ENCODE measurements at places on chromosomes 1 and 21. TPM values are rescaled to one million over a fixed set of nuclear protein-coding genes. Genes with fewer than 3 reads are reported as not detected.

The TNFSF4 gene
- 29.3 TPM for polyA plus RNA-seq

The MAP3K21 gene
- polyA plus RNA-seq = 0.24 TPM

The CNN3 gene
- 374 TPM for polyA plus RNA-seq

The SPRR2A gene
- polyA plus RNA-seq = not detected

The OR6P1 gene
- not detected for polyA plus RNA-seq

The C4BPA gene
- not detected for polyA plus RNA-seq

The BSND gene
- not detected for polyA plus RNA-seq

The FNDC7 gene
- not detected for polyA plus RNA-seq

The AK5 gene
- 34.2 TPM for polyA plus RNA-seq

The F13B gene
- polyA plus RNA-seq = not detected

The PGLYRP4 gene
- polyA plus RNA-seq = not detected

DNA sequence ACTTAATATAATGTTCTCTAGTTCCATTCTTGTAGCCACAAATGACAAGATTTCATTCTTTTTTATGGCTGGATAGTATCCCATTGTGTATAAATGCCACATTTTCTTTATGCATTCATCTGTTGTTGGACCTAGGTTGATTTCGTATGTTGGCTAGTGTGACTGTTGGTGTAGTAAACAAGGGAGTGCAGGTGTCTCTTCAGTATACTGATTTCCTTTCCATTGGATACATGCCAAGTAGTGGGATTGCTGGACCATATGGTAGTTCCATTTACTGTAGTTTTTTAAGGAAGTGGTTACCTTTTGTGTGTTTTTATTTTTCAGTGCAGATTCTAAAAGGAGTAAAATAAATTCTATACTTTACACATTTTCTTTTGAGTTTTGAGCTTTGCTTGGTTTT, 5.7 kb downstream of the PARK7 start:
- no peak for DNase-seq

- no peak for DNase-seq
Measured at GRCh38 chr1:26752519-26752918, 35.2 kb upstream of the PIGV start.

DNA sequence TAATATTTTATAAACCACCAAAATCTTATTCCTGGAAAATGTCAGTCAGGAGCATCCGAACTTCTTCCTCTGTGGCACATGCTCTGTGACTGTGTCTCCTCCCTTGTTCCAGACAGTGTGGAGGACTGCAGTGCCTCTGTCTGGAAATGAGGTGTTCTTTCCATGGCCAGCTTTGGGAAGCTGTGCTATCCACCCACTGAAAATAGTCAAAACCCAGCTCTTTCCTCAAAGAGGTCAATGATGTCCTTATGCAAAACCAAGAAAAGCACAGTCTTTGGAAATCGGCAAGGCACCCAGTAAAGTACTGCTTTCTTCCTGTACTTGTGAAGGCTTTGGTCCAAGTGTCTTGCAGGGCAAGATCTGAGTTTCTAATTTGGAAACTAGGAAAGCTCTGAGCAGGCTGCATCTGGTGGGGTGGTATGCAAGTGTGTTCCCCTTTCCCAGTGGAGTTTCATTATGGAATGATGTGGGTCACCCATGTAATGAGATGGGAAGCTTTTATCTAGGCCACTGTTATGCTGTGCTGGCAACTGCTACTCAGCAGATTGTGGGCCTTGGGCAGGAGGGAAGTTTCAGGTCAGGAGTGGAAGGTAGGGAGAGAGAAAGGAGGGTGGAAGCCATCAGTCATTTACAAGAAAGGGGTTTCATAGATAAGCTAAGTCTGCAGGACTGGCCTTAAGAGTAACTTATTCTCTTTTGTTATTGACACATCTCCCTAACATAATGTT, 6.0 kb downstream of the KIAA0040 start:
- DNase-seq = no peak

DNA sequence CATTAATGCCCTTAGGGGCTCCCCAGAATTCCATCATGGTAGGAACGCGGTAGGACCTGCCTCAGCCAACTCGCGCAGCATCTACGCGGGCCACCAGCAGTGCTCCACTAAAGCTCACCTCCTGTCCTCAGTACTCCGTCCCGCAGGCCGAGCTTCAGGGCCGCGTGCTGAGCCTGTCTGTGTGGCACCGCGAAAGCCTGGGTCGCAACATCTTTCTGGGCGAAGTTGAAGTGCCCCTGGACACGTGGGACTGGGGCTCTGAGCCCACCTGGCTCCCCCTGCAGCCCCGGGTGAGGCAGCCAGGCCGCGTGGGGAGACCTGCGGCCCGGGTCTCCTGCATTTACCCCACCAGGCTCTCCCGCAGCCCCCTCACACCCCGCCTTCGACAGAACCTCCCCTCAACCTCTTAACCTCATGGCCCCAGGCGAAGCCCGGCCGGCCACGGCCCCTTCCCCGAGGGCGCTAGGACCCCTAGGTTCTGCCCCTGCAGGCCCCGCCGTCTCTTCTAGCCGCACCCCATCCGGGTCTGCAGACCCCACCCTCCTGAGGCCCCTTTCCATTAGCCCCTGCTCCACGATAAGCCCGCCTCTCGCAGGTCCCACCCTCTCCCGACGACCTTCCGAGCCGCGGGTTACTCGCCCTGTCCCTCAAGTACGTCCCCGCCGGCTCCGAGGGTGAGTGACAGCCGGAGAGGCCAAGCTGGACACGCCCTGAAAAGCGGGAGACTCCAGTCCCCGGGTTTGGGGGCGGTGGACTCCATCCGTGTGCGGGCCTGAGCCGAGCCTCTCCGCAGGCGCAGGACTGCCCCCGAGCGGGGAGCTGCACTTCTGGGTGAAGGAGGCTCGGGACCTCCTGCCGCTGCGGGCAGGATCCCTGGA, 9.1 kb downstream of the SYTL1 start:
- no peak for DNase-seq

- no peak for DNase-seq
Measured at GRCh38 chr1:78730054-78730453, 80.4 kb downstream of the IFI44 start.

GRCh38 chr1:168892931-168893330, 163.9 kb upstream of the DPT start:
- no peak for DNase-seq

GRCh38 chr1:1331068-1331965, at the start of gene TAS1R3:
Gene TAS1R3 (plus strand): TSS chr1:1331280. CDS start chr1:1331346, 66 bp downstream.
- no peak for DNase-seq

DNA sequence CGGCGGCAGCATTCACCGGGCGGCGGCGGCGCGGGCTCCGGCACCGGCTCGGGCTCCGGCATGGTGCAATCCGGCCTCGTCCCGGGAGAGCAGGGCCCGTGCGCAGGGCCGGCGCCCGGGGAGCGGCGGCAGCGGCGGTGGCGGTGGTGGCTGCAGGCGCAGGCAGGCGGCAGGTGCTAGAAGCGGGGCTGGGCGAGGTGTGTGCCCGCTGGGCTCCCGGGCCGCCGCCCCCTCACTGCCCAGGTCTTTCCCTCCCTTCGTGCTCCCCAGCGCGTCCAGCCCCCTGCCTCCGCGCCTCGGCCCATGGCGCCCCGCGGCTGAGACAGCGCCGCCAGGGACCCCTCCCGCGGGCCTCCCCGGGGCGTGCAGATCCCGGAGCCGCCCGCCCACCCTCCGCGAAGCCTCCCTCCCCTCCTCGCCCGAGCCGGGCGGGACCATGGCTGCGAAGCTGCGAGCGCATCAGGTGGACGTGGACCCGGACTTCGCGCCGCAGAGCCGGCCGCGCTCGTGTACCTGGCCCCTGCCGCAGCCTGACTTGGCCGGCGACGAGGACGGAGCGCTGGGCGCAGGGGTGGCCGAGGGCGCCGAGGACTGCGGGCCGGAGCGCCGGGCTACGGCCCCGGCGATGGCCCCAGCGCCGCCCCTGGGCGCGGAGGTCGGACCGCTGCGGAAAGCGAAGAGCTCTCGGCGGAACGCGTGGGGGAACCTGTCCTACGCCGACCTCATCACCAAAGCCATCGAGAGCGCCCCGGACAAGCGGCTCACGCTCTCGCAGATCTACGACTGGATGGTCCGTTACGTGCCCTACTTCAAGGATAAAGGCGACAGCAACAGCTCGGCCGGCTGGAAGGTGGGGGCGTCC, 492 bp downstream of the FOXO6 start:
- no peak for DNase-seq

- no peak for DNase-seq
Measured at GRCh38 chr1:173297798-173298391, 90.8 kb upstream of the TNFSF4 start.

DNA sequence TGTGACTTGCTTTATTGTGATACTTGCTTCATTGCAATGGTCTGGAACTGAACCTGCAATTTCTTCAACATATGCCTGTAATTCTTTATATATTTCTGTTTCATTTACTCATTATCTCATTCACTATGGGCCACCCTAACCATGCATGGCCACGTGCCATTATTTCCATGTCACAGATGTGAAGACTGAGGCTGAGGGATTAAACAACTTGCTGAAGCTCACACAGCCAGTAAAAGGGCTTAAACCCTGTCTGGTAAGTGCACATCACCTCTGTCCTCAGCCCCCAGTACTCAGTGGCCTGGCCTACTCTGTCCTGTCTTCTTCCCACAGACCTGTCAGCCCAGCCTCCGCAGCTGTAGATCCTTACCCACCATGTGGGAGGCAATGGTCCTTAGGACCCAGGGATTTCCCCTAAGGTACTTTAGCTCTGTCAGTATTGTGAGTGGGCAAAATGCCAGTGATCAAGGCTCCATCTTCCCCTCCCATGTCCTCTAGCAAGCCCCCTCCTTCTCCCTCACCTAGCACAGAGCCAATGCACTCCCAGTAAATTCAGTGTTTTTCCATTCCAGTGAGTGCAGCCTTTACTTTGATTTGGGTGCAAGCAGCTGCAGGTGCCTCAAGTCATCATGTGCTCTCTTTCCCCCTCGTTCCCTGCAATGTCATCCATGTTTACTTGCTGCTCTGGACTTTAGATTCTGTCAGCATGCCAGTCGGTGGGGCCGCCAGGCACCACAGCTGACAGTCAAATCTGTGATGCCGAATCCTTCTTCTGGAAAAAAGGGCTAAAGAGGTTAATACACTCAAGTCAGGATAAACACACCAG, 228.2 kb upstream of the PROX1 start:
- no peak for DNase-seq

DNA sequence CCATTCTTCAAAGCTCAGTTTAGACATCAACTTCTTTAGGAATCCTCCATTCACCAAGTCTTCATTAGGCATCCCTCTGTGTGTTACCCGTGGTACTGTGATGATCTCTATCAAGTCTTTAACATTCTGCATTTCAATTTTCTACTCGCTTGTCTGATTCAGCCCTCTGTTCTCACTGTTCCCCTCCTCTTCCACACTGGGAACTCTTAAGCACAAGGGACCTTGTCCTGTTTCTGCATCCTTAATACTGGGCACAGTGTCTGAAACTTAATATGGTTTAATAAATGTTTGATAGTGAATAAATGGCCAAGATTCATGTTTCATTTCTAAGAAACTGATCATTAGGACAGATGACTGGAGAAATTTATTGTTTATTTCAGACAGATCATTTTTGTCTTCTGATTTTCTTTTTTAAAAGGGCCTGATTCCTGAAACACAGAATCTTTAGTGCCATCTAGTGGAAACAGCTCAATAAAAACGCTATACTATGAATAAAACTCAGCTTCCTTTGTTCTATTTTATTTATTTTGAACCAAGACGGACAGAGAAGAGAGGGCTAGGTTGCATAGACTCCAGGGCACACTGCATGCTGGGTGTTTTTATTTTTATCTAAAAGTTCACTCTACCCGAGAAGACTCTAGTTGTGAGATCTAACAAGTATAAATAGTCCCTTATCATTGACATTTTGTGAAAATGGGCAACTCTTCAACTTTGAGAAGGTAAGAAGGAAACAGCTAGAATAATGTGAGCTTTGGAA, 7.0 kb upstream of the TRIM45 start:
- no peak for DNase-seq

GRCh38 chr1:208520438-208521099, 276.4 kb upstream of the PLXNA2 start:
- DNase-seq = no peak

DNA sequence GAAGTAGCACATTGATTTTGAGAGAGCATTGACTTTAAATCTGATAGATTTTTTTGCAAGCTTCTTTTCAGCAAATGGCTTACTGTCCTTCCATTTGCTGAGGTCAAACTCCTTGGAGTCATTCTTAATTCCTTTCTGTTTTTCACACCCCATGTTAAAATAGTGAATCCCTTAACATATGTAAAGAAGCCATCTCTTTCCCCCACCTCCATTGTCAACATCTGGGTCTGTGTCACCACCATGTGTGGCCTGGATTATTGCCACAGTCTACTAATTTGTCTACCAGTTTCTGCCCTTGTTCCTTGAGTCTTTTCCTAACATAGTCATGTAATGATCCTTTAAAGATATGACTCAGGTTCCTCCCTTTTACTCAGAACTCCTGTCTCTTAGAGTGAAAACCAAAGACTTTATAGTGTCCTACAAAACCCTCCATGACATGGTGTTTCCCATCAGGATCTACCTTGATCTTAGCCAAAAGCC, 104.7 kb downstream of the ST6GALNAC3 start:
- no peak for DNase-seq

DNA sequence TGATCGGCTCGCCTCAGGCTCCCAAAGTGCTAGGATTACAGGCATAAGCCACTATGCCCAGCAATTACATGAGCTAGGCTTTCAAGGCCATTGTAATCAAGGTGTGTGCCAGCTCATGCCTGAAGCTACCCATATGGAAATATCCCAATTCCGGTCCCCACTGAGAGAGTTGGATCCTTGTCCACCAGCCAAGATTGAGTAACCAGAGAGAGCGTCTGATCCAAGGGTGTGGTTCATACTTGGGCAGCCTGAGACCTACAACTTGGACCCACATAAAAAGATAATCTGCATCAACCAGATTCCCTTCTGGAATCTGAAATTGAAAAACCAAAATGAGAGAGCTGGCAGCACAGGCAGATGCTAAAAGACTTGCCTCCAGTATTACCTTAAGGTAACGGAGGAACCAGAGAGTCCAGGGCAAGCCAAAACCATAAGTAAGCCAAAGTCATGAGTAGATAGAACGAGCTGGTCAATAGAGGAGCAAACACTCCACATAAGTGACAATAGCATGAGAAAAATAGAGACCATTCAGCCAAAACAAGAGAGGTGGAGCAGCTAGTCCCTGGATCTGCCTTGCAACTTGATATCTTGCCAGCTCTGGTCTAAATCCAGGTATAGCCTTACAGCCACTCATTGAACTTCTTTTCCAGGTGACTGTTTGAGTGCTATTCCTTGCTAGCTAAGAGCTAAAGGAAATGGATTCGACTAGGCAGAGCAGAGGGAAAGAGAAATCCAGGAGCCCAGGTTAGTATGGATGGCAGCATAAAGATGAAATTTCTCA, 63.8 kb upstream of the ATP1A1 start:
- no peak for DNase-seq

DNA sequence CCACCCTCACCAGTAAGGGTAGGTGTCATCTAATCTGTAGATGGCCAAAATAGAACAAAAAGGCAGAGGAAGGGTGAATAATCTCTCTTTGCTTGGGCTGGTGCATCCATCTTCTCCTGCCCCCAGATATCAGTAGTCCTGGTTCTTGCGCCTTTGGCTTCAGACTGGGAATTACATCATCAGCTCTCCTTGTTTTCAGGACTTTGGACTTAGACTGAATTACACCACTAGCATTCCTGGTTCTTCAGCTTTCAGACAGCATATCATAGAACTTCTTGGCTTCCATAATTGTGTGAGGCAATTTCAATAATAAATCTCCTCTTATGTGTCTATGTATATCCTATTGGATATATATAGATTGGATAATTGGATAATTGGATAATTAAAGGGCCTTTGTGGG, 403.0 kb upstream of the USP24 start:
- DNase-seq = no peak

- no peak for DNase-seq
Measured at GRCh38 chr1:209504571-209504970, 78.9 kb upstream of the CAMK1G start.

- DNase-seq = no peak
Measured at GRCh38 chr1:234899041-234899729, 229.5 kb downstream of the TOMM20 start.
